ENCODE measurements at places on chromosomes 4 and X.

DNA sequence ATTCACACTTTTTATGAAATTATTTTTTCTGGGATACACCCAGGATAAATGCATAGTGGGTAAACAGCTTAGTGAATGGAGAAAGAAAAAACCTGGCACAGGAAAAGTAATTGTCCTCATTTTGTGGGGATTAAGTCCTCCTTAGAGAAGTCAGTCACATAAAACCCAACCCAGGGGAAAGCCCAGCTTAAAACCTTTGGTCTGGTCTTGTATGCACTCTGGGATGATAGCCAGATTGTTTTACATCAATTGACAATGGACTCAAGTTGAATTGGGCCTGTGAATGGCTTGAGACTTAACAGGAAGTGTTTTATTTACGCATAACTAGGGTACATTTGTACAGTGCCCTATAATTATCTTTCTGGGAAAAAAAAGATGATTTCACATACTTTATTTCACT is 561.3 kb upstream of the GRIA3 start:
- no peak for DNase-seq

DNA sequence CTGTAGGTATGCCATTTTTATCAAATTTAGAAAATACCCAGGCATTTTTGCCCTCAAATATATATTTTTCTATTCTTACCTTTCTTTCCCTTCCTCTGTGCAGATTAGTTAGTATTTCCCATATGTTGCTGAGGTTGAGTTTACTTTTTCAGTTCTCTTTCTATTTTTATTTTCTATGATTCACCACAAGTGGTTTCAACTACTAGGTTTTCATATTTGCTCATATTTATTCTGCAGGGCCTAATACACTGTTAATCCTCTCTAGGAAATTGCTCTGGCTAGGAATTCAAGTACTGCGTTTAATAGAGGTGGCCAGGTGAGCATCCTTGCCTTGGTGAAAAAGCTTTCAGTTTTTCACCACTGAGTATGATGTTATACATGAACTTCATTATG is 1535.3 kb upstream of the PCDH10 start:
- no peak for DNase-seq

- DNase-seq: no peak
Observed at GRCh38 chr4:81807386-81807785, 335.7 kb upstream of the RASGEF1B start.

GRCh38 chr4:160848901-160849760 is 1314.7 kb downstream of the FSTL5 start:
- no peak for DNase-seq
